ENCODE measurements at places on chromosomes 5 and 9.

DNA sequence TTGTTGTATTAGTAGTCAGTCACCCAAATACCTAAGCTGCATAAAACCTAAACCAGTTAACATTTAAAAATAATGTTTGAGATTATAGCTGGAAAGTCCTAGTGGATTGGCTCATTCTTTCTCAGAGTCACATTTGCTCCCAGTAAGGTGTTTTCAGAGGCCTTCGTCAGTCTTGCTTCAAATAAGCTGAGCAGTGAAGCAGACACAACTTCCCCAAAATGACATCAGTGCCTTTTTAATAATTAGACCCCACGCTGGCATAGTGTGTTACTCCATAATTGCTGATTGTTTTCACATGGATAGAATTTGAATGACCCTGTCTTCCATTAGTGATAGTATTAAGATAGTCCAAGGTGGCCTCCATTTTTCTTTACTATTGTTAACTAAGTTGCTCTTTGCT lies 245.8 kb downstream of the PJA2 start:
- no peak for DNase-seq

DNA sequence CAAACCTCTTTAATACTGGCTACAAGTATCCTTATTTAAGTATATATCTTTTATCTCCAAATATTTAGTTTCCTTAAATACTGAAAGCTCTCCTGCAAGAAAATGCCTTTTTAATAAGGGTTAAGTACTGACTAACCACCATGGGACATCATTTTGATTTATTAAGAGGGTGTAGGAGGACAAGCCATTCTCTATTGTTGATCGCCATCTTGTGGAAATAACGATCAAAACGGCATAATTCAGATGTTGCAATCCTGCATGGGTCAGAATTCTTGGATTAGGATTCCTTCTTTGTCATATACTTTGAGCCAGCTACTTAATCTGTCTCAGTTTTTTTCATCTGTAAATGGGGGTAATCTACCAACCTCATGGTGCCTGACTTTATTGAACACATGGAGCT lies 28.7 kb upstream of the C5orf46 start:
- no peak for DNase-seq

- DNase-seq, result no peak
Observed at GRCh38 chr9:27499451-27499850, 24.6 kb upstream of the IFNK start.

DNA sequence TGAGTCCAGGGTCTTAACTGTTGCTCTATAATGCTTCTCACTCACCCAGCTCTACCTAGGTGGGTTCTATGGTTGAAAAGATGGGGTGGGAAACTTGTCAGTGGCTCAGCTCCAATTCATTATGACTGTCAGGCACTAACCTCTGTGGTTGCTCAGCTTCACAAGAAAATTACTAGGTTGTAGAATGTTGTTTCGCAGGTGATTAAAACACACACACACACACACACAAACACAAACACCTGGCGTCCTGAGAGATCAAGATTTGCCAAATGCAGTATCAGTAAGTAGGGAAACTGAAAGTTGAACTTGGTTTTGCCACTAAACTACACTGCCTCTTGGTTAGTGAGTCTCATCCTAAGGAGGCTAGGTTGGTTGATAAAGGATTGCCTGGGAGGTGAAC lies 2.8 kb downstream of the MCCC2 start:
- no peak for DNase-seq

GRCh38 chr9:71796100-71796767 lies 27.9 kb upstream of the CEMIP2 start:
- DNase-seq, result no peak

GRCh38 chr5:97182571-97183099 lies 412 bp downstream of the RIOK2 start:
- DNase-seq, result no peak

Measured in dorsolateral prefrontal cortex (tissue), 122 donors.